ENCODE measurements at places on chromosomes 5 and 9.

DNA sequence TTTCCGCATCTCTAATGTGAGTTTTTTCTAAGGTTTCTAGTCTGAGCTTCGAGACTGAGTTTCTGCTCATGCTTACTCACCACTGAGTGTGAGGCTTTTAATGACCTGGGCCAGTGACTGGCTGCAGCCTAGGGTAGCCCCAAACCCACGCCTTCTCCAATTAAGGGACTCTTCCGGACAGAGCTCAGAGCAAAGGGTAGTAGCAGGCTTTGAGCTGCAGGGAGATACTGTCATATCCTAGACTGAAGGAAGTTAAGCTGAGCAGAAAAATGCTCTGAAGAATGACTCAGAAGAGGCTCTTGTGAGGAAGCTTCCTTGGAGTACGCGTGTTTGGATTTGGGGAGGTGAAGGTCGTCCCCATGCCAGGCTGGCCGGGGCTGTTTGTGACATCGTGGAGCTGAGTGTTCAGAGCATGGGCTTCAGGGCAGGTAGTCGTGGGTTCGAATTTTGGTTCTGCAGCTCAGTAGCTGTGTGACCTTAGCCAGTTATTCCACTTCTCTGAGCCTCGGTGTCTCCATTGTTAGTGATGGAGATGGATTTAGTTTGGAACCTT is 3.5 kb downstream of the USP20 start:
- DNase-seq = no peak

GRCh38 chr9:97397220-97397619 is 14.7 kb upstream of the TDRD7 start:
- no peak for DNase-seq

DNA sequence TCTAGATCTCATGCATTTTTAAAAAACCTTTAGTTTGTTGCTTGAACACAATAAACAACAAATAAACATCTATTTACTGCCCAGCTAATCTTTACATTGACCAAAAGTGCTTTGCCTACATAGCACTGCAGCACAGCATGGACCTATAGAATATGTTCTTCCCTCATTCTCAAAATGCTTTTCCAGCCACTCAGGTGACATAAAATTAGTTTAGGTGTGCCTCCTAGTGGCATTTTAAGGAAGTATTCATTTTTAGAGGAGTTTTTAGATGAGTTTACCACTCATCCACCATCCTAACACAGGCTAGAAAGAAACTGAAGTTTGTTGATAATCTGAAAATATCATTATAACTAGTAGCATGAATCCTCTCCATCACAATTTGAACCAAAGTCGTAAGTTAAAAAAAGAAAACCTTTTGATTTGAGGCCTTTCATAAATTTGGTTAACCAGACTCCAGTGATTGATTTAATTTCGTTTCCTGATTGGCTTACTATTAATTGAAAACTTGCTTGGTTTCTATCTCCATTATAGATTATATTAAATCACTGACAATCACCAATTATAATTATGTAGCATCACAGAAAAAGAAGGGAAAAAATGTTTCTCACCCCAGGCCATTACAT is 12.6 kb downstream of the PLGRKT start:
- DNase-seq = peak; percentile 14

DNA sequence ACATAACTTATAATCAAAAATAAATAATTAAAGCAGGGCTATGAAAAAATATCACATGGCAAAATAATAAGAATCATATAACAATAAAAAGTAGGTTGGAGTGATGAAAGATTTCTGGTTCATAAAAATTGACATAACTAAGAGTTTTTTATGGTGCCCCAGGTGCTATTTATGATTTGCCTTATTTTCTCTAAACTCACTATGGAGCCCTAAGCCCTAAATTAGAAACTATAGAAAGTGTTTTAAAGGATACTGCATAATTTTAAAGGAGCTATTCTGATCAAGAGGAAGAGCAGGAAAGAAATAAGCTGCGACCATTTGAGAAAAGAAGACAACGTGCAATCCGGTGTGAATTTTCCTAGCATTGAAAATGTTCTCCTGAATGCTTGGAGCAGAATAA is 635.0 kb upstream of the DMAC1 start:
- DNase-seq = no peak

DNA sequence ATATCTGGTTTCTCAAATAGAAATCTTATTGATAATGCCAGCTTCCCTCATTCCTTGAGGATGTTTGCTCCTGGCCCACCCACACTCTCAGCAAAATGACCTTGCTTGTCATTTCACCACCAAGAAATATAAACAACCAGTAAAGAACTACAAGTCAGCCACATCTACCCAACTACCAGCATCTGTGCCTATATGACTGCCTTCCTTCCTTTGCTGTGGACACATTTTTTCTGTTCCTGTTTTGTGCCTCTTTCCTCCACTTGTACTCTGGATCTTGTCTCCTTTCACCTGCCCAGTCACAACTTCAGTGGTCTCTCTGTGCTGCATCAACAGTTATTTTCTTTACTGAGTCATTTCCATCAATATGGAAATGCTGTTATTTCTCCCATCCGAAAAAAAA is 20.3 kb downstream of the KIF2A start:
- DNase-seq = no peak

DNA sequence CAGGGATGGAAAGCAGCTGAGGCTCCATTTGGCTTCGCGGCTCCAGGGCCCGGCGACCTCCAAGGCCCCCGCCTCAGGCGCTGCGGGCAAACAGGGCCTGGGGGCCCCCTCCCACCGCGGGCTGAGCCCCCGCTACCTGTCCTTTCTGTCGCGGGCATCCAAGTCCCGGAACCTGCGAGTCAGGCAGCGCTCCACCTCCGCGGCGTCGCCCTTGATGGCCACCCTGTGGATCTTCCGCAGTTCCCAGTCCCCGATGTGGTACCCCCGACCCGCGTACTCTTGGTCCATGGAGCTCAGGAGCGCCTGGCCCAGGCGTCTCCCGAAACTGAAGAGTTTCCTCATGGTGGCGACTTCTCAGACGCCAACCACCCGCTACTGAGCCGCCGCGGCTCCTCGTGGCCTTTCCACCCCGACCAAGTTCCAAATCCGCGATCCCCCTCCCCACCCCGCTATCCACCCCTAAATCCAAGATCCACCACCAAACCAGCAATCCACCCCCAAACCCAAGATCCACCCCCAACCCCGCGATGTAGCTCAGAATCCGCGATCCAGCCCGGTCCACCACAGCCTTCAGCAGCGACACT is 86.5 kb upstream of the CCDC180 start:
- DNase-seq = no peak

GRCh38 chr5:146699138-146699537 is 179.4 kb downstream of the PPP2R2B start:
- peak; percentile 17 for DNase-seq

- DNase-seq = no peak
These were observed 396.1 kb downstream of the GADD45G start for GRCh38 chr9:90000925-90001324.

- DNase-seq = no peak
These were observed 313.6 kb upstream of the PIK3R1 start for GRCh38 chr5:67901814-67902496.

DNA sequence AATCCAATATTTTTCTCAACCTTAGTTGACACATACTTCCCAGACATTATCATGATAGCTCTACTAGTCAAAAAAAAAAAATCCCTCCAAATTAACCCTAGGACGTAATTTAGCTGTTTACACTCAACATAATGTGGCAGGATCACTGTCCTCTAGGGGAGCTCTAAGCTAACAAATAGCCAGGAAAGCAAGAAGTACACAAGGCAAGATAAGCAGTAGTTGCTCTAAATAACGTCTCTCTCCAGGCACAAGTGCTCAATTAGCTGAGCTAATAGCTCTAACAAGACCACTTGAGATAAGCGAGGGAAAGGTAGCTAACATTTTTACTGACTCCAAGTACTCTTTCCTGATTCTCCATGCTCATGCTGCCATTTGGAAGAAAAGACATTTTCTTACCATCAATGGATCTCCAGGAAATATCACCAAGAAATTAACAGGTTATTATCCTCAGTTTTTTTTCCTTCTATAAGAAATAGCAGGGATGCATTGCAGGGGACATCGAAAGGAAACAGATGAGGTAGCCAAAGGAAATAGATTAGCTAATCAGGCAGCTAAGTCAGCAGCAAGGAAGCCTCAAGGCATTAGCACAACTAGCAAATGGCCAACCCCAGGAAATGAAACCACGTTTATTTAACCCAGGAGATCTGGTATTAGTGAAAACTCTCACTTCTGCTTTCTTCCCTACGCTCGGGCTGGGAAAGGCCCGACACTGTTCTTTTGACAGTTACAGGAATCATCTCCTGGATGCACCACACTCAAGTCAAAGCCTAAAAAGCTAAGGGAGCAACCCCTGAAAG is 614.1 kb downstream of the PTPRD start:
- peak; percentile 58 for DNase-seq

DNA sequence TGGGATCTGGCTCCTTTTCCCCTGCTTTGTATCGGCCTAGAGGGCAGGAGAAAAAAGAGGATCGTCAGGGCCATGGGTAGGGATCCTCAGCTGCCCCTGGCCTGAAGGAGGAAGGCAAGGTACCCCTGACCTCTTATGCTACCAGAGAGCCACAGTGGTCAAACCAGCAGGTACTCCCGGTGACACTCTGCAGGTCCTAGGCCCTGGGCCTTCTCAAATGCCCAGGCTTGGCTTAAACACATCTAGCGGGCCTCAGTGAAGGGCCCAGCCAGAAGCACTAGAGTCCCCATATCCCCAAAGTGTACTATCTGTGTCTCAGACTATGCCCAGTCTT is 3.5 kb downstream of the IRF1 start:
- DNase-seq = no peak

DNA sequence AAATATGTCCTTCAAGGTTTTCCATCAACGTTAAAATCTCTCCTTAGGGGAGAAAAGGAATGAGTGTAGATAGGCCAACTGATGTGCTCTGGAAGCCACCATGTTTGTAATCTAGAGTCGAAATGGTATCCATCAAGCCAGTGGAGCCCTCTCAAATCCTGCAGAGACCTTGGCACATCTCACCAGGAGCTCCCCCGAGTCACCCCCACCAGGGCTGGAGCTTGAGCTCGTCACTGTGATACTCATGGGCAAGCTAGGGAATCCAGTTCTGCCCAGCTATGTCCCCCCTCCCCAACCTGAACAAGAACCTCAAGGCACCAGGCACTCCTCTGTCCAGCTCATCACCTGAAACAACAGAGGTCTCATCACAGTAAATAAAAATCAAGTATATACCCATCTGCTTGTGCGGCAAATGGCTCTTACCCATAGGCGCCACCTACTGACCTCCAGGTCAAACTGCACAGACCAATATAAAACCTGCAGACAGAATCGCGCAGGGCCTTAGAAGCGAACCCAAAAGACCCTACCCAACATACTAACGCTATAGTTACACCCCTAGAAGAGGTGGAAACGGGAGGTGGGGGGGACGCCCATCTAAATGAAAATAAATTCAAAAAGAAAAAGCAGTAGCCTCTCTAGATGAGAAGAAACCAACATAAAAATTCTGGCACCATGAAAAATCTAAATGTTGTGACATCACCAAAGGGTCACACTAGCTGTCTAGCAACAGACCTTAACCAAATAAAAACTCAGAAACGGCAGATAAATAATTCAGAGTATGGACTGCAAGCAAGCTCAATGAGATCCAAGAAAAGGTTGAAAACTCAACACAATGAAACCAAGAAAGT is 75.0 kb downstream of the TTC39B start:
- no peak for DNase-seq

GRCh38 chr9:113887436-113887835 is 11.3 kb downstream of the ZNF618 start:
- DNase-seq = no peak

- DNase-seq = no peak
These were observed 946.3 kb downstream of the DTWD2 start for GRCh38 chr5:118042076-118042475.

DNA sequence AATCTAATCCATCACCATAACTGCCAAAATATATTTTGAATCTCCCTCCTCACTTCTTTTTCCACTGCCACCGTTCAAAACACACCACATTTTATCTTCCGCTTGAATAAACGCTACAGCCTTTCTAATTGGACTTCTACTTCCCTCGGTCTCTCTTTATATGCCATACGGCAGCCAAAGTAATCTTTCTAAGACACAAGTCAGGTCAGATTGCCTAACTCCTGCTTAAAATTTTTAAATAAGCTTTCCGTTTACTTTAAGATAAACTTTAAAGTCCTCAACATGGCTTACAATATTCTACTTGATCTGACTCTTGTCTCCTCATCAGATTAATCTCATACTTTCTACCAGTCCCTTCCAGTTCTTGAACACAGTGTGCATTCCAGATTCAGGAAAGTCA is 9.7 kb downstream of the AFF4 start:
- DNase-seq = no peak

- DNase-seq = no peak
These were observed 41.1 kb upstream of the KLF4 start for GRCh38 chr9:107530679-107531078.

GRCh38 chr5:163653526-163653925 is 148.1 kb downstream of the MAT2B start:
- DNase-seq = no peak

GRCh38 chr9:38368731-38369130 is 23.8 kb upstream of the ALDH1B1 start:
- DNase-seq = no peak

DNA sequence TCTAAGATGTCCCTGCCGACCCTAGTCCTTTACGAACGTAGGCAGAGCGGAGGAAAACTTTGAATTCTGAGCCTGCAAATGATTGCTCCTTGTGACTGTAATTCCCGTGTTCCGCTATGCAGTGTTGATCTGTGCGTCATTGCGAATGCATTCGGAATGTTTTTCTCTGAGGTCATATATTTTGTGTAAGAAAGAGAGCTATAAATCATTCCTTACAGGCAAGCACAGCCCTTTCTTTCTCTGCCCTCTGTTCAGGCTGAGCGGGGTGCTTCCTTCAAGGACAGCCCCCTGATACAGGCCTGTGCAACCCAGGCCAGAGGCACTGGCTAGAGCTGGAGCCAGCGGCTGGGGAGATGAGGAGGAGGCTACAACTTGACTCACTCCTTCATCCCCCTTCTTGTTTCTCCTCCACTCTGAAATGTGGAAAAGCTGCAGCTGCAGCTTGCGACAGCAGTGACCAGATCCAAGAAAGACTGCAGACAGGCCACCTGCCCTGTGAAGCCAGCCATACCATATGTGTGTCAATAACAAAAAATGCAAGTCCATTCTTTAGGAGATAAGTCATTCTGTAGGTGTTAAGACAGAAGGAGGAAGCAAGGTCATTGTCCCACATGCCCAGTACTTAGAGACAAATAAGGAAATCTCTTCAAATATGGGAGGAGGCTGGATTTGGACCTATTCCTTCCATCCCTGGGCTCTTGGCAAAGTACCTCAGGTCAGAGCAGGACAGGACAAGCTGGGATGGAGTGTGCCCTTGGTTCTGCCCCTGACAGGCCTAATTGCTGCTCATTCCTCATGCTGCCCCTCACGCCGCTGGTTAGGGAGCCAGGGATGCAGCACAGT is 345.7 kb upstream of the WWC1 start:
- DNase-seq = no peak

GRCh38 chr5:122149321-122150090 is 20.2 kb downstream of the ZNF474 start:
- no peak for DNase-seq

DNA sequence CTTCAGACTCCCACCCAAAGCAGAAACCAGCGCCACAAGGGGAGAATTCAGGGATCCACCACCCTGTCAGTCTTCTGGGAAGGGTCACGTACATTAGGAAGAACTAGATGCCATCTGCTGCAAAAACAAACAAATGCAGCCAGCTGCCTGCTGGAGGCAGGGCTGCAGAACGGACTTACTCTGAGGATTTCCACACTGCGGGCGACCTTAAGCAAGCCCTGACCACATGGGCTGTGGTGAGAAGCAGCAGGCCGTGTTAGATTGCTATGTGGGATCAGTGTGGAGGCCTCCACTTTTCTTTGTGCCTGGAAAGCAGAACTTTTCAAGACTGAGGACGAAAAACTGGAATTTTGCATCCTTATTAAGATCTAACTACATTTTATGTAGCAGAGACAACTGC is 13.4 kb upstream of the LTC4S start:
- no peak for DNase-seq

GRCh38 chr5:81751836-81752643 is 1.1 kb upstream of the SSBP2 start:
- DNase-seq = peak; percentile 33
